ENCODE measurements at places on chromosomes 3 and 15.

- no peak for DNase-seq
These were observed at the start of gene GPR171 for GRCh38 chr3:151203051-151203420. Gene GPR171, minus strand, starts transcription at chr3:151203216. Its CDS starts 3,830 bp downstream, at chr3:151199386.

- peak; percentile 7 for DNase-seq
These were observed 32.4 kb downstream of the C2CD4A start for GRCh38 chr15:62099094-62099601.

GRCh38 chr3:135694142-135694541 lies 271.4 kb upstream of the PPP2R3A start:
- DNase-seq = no peak

DNA sequence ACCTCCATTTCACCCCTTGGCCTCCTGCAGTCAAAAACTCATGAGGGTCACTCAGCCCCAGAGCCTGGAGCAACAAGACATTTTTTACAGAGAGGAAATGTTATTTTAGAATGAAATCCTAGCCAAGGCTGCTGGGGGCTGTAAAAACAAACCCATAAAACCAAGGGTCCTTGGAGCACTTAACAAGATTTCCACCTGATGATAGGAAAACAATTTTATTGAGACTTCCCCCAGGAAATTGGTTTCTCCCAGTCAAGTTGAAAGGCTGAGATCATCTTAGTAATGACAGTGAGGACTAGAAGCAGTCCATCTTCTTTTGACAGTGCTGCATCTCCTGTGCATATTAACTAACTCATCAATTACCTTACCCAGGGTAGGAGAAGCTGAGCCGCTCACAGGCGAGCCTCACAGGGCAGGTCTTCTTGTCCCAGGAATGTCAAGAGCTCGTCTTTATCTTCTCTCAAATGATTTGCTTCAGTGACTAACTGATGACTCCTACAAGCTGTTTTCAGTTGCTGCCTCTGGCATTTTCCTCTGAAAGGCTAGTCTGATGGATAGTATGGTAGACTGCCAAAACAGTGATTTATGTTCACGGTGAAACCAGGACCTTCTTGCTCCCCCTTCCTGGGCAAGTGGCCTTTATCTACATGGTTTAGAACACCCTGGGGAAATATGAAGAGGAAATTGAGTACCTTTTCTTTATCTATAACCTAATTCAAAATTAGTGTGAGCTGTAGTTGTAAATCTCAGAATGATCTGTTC lies 34.6 kb upstream of the AEN start:
- no peak for DNase-seq

- no peak for DNase-seq
These were observed 431.9 kb upstream of the FRG2C start for GRCh38 chr3:75232216-75232615.

GRCh38 chr3:47427866-47428265 lies 47.0 kb downstream of the PTPN23 start:
- no peak for DNase-seq

GRCh38 chr15:78097667-78098066 lies 5.3 kb downstream of the SH2D7 start:
- no peak for DNase-seq

DNA sequence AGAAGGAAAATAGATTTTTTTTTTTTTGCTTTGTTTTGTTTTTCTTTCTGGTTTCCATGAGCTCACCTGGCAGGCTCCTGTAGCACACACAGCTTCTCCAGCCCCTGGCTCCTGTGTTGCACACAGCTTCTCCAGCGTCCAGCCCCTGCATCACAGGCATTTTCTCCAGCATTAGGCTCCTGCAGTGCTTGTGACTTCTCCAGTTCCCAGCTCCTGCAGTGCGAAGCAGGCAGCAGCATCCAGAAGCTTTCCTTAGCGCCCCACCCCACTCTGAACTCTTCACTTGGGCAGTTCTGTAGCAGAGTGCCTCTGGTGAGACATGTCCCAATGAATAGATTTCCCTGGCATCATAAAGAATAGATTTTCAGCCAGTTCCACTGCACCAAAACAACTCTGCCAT lies 5.5 kb upstream of the CCDC39 start:
- DNase-seq = no peak

- no peak for DNase-seq
These were observed 57.8 kb upstream of the NMD3 start for GRCh38 chr3:161163297-161163696.

GRCh38 chr3:134074790-134075567 lies 45.3 kb upstream of the SLCO2A1 start:
- DNase-seq = no peak

DNA sequence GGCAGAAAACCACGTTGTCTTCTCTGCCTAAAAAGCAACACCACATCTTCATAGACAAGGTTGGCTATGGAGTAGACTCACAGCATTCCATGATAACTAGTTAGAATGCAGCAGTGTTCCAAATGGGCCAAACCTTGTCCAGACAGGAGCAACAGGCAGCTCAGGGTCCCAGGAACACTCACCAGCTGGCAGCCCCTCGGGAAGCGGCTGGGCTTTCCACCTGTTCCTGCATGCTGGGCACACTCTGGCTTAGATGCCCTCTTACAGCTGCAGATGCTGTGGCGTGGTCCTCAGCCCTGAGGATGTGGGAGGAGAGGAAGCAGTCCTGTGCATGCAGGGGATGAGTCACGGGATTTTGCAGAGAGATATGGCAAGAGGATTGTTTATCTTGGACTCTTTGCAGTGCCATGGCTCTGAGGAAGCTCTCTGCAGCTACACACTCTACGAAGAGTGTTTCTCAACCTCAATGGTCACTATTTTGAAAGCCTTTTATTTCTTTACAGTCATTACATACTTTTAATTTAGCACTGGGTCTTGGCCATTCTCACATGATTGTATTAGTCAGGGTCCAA lies 11.3 kb downstream of the NRROS start:
- DNase-seq = peak; percentile 56

GRCh38 chr3:73503781-73504180 lies 121.0 kb downstream of the PDZRN3 start:
- no peak for DNase-seq

DNA sequence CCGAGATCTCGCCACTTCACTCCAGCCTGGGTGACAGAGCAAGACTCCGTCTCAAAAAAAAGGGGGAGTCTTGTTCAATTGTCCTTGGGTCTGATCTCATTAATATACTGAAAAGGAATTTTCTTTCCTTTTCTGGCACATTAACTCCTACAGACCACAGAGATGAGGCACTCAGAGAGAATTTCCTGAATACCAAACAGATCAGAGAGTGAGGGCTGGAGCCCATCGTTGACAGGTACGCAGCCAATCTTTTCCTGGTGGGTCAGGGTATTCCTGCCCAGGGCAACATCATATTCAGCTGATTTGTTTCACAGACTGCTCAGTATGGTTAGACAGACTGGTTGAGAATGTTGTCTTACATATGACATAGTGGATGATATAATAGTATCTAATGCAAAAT lies 82.8 kb upstream of the TNFSF10 start:
- no peak for DNase-seq

GRCh38 chr15:35693286-35693685 lies 147.3 kb upstream of the DPH6 start:
- DNase-seq = no peak

GRCh38 chr3:17045705-17046104 lies 160.9 kb downstream of the PLCL2 start:
- DNase-seq = no peak

GRCh38 chr3:22922317-22922716 lies 280.8 kb upstream of the UBE2E2 start:
- no peak for DNase-seq

GRCh38 chr15:66906668-66907614 lies 158.5 kb upstream of the SMAD3 start:
- no peak for DNase-seq

- DNase-seq = no peak
These were observed 34.7 kb upstream of the NDUFB4 start for GRCh38 chr3:120561251-120562045.

GRCh38 chr3:114432310-114432709 lies 138.5 kb downstream of the TIGIT start:
- DNase-seq = no peak

GRCh38 chr3:14370720-14371572 lies 31.5 kb upstream of the SLC6A6 start:
- no peak for DNase-seq

- DNase-seq = no peak
These were observed 3.4 kb upstream of the POLG start for GRCh38 chr15:89338036-89338435.

GRCh38 chr3:71486831-71487230 lies 96.7 kb downstream of the FOXP1 start:
- DNase-seq = no peak

DNA sequence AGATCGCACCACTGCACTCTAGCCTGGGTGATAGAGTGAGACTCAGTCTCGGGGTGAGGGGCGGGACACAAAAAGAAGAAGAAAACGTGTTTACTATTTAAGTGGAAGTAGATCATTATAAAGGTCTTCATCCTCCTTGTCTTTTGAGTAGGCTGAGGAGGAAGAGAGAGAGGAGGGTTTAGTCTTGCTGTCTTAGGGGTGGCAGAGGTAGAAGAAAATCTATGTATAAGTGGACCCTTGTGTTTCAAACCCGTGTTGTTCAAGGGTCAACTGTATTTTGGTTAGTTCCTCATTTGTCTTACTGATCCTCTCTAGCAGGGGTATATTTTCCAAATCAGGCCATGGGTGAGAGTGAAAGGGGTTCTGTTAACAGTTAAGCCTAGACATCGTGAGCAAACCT lies 40.1 kb downstream of the TRIM71 start:
- no peak for DNase-seq

- no peak for DNase-seq
These were observed 284.9 kb upstream of the TBL1XR1 start for GRCh38 chr3:177482048-177482691.

DNA sequence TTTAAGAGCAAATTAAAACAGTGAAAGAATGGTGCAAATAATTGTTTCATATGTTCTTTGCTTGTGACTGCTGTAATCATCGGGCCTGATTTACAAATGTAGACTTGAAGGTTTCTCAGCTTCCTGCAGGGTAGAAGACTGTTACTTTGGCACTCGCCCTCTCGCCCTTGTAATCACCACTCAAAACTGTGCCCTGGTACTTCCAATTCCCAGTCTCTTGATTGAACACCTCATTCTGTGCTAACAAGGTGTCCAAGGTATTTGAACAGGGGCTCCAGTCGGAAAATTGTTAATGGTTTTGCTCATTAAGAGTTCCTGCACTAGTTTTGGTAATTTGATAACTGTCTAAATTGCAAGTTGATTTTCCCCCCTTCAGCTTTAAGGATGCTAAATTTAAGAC lies 209.5 kb downstream of the ZIC1 start:
- no peak for DNase-seq

GRCh38 chr15:63211549-63211948 lies 22.1 kb downstream of the RAB8B start:
- DNase-seq = no peak

GRCh38 chr3:185656321-185656840 lies 70.3 kb downstream of the SENP2 start:
- DNase-seq = no peak

DNA sequence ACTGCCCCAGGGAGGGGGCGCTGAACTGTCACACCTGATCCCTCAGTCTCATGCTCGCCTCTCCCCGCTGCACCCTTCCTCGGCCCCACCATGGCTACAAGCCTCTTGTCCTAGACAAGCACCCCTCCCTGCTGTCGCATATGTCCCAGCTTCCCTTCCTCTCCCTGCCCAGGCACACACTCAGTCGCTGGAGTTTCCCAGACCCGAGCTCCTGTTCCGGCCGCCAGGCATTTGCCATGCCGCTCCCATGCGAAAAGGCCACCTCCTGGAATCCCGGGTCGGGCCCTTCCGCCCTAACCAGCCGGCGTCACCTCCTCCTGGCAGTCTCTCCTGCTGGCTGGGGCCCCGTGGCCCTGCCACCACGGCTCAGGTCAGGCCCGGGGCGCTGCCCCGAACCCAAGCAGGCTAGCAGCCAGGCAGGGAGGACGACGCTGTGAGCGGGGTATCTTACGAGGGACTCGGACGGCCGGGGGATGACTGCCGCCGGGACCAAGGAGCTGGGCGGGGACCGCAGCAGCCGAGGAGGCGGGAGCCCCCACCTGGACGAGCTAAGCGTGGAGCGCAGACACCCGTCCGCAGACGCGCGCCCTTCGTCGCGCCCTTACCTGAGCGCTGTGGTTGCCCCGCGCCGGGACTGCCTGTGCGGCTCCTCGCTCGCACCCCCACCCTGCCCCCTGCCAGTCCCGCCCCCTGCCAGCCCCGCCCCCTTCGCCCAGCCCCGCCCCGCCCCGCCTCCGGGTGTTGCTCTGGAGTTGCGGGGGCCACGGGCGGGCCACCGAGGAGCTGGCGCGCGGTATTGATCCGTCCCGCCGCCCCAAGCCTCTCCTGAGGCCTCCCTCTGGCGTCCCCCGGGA lies at the start of gene ALS2CL:
Gene ALS2CL, minus strand, starts transcription at position 642 of the 854 bp plus-strand sequence. CDS start 4,239 bp downstream, outside the sequence.
- no peak for DNase-seq

- no peak for DNase-seq
These were observed 18.7 kb upstream of the FOXP1 start for GRCh38 chr3:71602256-71602655.

- no peak for DNase-seq
These were observed 13.4 kb downstream of the RTP1 start for GRCh38 chr3:187210545-187211327.

DNA sequence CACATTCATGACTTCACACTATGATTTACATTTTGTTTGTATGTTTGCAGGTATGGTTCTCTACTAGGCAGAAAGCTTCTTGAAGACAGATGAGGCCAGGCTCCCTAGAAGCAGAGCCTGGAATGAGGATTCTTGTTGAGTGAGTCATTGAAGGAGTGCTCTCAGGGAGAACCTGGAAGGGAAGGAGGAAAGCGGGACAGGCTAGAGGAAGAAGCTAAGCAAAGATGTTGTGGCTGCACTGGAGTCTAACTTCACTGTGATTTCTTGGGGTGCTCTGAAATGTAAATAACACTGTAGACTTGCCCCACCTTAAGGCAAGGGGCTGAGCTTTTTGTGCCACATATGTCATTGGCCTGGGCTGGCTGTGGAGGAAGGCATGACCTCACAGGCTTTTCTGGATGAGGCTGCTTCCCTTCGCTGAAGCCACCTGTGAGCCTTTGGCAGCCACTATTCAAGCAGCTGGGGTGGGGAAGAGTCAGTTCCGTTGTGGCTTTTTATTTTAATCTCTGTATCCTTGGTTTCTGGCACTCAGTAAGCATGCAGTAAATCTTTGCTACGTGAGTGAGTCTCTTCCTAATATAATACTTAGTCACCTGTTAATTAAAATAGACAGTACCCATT lies 307.3 kb downstream of the SV2B start:
- no peak for DNase-seq

DNA sequence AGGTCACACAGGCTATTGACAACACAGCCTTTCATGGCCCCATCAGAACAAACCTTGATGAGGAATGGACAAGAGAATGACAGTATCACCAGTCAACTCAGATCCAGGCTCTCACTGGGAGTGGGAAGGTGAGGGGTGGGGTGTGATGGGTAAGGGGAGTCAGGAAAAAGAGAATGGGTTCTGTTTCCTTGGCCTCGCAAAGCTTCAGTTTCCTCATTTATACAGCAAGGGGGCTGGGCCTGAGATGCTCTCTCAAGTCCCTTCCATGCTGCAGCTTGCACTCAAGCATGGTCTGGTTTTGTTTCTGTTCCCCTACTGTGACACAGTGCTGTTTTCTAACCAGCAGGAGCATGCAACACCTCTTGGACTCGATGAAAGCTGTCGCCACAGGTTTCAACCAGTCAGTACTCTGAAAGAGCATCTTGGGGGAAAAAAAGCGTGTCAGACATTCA lies 65.7 kb upstream of the IL12A start:
- peak; percentile 47 for DNase-seq

Data from SIG-M5 (cell line).